Peyer's patch (tissue), 4 donors: ENCODE measurements at places on chromosomes 12 and 14.

DNA sequence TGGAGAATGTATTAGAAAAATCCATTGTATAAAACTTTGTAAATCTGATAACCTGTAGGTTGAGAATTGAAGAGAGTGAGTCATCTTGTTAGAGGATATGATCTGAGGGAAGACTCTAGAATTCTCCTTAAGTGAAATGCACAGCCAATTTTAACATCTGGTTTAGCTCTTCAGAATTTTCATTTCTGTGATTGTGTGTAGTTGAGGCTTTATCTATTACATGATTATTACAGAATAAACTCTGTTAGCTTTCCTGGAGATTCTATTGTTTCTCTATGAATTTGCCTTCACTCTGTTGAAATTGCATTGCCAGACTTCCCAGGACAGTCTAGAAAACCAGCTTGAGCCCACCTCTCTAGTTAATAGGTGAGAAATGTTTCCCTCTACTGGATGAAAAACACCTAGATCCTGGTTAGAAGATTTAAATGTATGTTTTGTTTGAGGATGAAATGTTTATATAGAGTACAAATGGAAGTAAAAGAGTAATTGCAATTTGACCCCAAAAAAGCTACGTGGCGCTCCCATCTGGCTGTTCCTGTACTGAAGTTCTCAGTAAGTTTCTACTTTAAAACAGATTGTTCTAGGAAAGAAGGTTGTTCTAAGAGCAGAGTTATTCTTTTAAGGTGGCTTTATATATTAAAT is 2.9 kb downstream of the NUDT4 start:
- no peaks in the 10 kb centered on the region for H3K36me3 ChIP-seq
- peak overlapping the region; percentile 4 for H3K4me3 ChIP-seq
- no peaks in the 10 kb centered on the region for H3K27me3 ChIP-seq
- H3K27ac ChIP-seq: peak overlapping the region; percentile 94
- no peak for DNase-seq
- H3K4me1 ChIP-seq: no peaks in the 10 kb centered on the region

GRCh38 chr14:103142026-103142425 is 18.8 kb downstream of the TNFAIP2 start:
- H3K36me3 ChIP-seq: no peaks in the 10 kb centered on the region
- no peaks in the 10 kb centered on the region for H3K4me1 ChIP-seq
- H3K27me3 ChIP-seq: peaks cover 7% of the 10 kb centered on the region
- DNase-seq: no peak

- H3K4me1 ChIP-seq: peaks cover 24% of the 10 kb centered on the region
- no peak for DNase-seq
- peak overlapping the region; percentile 92 for H3K27ac ChIP-seq
- no peaks in the 10 kb centered on the region for H3K27me3 ChIP-seq
- peak overlapping the region; percentile 45 for H3K4me3 ChIP-seq
Measured at GRCh38 chr14:58638231-58639197, 752 bp downstream of the DACT1 start.

- no peak for DNase-seq
- no peaks in the 10 kb centered on the region for H3K27me3 ChIP-seq
- H3K36me3 ChIP-seq: no peaks in the 10 kb centered on the region
- no peaks in the 10 kb centered on the region for H3K4me1 ChIP-seq
Measured at GRCh38 chr14:82230748-82231147, 697.1 kb upstream of the SEL1L start.

- H3K4me3 ChIP-seq: no peak overlapping the region
- no peaks in the 10 kb centered on the region for H3K27me3 ChIP-seq
- H3K27ac ChIP-seq: no peak overlapping the region
- peaks cover 44% of the 10 kb centered on the region for H3K36me3 ChIP-seq
- H3K4me1 ChIP-seq: no peaks in the 10 kb centered on the region
- DNase-seq: no peak
Measured at GRCh38 chr12:123163227-123163626, 12.3 kb upstream of the PITPNM2 start.

GRCh38 chr14:100565650-100566049 is 21.6 kb downstream of the BEGAIN start:
- H3K4me1 ChIP-seq: peaks cover 24% of the 10 kb centered on the region
- no peak overlapping the region for H3K4me3 ChIP-seq
- DNase-seq: no peak

DNA sequence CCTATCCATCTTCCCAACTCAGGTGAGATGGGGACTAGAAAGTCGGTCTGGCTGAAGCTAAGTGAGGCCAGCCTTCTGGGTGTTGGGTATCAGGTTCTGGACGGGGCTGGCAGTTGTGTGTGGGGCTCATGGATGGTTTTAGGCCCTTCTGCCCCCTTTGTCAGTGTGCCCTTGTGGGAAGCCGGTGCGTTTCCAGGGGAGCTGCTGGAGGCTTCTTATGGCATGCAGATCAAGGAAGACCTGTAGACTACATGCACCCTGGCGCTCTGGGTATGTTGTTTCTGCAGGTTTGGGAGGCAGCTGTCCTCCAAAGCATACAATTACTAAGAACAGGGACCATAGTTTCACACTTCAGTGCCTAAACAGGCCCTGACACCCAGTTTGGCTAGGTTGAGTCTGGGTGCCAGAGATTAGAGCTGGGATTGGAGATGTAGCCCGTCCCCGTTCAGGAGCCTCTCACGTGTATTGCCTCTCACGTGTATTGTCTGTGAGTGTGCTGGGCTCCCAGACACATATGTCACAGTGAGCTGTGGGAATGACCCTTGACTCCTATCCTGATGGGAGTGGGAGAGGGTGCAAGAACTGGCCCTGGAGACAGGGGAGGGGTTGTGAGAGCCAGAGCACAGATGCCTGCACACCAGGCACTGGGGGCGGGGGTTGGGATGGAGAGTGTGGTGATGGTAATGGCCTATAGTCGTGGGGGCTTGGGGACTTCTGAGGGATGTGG is 84.4 kb downstream of the SLC25A47 start:
- DNase-seq: peak; percentile 54
- no peaks in the 10 kb centered on the region for H3K4me1 ChIP-seq
- H3K36me3 ChIP-seq: no peaks in the 10 kb centered on the region
- H3K4me3 ChIP-seq: no peak overlapping the region
- peak overlapping the region; percentile 71 for H3K27ac ChIP-seq
- H3K27me3 ChIP-seq: no peaks in the 10 kb centered on the region

DNA sequence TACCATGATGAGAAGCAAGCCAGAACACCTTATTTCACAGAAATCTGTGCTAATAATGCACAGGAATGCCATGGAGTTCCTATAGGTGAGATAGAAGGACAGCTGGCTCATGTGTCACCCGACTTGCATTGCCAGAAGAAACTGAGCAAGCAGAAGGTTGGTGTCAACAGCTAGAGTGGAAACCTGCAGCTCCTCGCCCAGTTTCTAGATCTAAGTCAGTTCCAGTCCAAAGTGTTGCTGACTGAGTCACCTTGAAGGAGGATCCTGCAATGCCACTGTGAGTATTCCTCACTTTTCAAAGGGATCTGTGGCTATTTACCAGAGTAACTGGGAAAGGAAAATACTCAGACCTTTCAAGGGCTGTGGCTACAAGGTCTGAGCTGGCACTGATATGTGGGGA is 17.1 kb downstream of the CDKL1 start:
- no peak overlapping the region for H3K27ac ChIP-seq
- no peaks in the 10 kb centered on the region for H3K4me1 ChIP-seq
- DNase-seq: no peak
- H3K36me3 ChIP-seq: no peaks in the 10 kb centered on the region

GRCh38 chr14:70907996-70908934 is 1.0 kb downstream of the PCNX1 start:
- H3K36me3 ChIP-seq: no peaks in the 10 kb centered on the region
- H3K27me3 ChIP-seq: no peaks in the 10 kb centered on the region
- peak; percentile 83 for DNase-seq
- peak overlapping the region; percentile 86 for H3K27ac ChIP-seq
- H3K4me3 ChIP-seq: peak overlapping the region; percentile 72

DNA sequence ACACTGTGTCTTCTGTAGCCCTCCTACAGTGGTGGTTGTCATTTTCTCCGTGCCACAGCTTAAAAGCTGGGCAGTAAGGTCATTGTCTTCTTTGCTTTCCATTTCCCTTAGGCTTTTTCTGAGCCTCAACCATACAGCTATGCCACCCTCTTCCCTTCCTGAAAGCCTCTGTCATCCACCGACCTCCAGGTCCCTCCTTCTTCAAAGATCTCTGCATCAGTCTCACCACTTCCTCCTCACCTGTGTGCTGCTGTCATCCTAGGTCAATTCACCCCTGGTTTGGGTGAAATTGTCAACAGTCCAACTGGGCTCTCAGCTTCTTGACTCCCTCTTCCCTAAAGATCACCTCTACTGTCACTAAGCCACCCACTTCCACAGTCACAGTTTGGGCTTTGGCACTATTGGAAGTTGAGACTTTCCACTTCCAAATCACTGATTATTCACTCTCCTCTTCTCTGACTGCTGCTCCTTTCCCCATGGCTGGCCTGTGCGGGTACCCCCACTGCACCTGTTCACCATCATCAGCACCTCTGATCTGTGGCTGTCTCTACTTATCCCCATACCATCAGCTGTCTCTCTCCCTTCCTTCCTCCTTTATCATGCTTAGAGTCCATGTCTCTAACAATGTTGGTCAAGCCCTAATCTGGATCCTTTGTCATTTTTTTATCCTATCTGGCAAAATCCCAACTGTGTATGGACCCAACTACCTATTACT is 15.5 kb upstream of the TSPAN9 start:
- no peaks in the 10 kb centered on the region for H3K27me3 ChIP-seq
- no peaks in the 10 kb centered on the region for H3K4me1 ChIP-seq
- H3K36me3 ChIP-seq: no peaks in the 10 kb centered on the region
- DNase-seq: no peak

DNA sequence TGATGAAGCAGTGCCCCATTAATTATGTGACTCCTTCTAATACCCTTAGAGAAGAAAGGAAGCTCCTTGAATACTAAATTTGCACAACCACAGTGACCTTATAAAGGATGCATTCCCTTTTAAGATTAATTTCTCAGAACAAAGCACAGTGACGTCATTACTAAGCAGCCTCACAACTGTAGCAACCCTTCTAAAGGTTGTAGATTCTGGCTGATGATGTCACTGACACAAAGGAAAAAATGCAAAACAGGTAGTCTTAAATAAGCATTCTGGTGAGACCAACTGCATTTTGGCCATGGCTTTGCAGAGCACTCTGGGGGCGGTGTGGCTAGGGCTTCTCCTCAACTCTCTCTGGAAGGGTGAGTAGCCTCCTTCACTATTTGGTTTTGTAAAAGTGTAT is 38.4 kb upstream of the OR4E1 start:
- no peak for DNase-seq
- H3K4me3 ChIP-seq: no peak overlapping the region
- no peaks in the 10 kb centered on the region for H3K36me3 ChIP-seq
- H3K4me1 ChIP-seq: no peaks in the 10 kb centered on the region

DNA sequence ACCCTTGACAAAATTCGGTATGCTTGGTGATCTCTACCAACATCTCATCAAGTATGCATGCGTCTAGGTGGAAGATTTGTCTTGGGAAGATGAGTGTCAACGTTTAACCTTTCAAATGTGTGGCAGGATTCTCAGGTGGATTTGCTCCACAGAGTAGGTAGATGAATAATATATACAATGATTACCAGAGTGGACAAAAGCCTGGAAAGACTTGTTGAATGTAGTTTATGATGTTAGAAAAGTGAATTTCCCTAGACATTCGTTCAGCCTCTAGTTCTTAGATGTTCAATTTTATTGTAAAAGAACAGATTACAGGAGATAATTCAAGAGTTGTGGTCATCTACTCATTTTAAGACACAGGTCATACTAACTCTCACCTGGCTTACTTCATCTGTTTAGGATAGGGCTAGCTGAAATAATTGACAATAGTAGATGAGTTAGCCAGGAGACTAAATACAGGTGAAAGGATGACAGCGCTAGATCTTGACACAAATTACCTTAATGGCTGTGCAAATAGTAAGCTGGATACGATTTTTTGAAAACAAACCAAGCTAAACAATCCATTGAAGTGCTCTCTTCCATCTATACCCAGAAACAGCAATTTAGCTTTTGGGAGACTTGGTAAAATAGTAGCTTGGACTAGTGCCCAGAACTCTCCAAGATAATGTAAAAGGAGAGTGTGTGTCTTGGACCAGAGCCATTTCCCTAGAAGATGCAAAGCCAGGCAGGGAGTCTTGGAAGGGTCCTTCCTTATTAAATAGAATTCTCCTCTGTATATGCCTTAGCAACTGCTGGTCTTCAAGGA is 168.0 kb downstream of the DACT1 start:
- no peaks in the 10 kb centered on the region for H3K4me1 ChIP-seq
- no peaks in the 10 kb centered on the region for H3K36me3 ChIP-seq
- no peaks in the 10 kb centered on the region for H3K27me3 ChIP-seq
- no peak overlapping the region for H3K4me3 ChIP-seq

DNA sequence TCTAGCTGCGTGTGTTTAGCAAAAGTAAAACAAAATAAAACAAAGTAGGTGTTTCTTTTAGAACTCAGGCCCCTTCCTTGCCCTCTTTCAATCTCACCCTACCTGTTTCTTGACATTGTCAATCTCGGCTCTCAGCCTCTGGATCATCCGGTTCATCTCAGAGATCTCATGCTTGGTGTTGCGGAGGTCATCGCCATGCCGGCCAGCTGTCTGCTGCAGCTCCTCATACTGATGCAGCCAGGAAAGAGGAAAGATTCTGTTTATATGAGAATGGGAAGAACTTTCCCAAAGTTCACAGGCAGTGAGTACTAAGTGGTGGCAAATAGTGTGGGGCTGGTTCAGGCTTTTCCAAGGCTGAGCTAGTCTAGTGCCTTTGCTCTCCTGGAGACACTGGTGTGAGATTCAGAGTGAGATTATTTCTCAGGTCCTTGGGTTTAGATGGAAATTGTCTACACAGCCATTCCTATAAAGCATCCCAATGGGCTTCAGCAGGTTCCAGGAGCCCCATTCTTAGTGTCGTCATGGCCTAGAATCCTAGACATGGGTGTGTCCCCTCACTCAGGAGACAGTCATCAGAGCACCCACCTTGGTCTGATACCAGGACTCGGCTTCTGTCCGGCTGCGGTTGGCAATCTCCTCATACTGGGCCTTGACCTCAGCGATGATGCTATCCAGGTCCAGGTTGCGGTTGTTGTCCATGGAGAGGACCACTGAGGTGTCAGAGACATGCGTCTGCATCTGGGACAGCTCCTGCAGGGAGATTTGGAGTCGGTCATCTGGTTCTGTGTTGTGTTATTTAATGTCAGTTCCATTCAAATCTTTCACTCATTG is 3.0 kb downstream of the KRT5 start:
- H3K27ac ChIP-seq: no peak overlapping the region
- no peaks in the 10 kb centered on the region for H3K4me1 ChIP-seq
- DNase-seq: peak; percentile 10
- no peaks in the 10 kb centered on the region for H3K27me3 ChIP-seq
- no peaks in the 10 kb centered on the region for H3K36me3 ChIP-seq
- no peak overlapping the region for H3K4me3 ChIP-seq

DNA sequence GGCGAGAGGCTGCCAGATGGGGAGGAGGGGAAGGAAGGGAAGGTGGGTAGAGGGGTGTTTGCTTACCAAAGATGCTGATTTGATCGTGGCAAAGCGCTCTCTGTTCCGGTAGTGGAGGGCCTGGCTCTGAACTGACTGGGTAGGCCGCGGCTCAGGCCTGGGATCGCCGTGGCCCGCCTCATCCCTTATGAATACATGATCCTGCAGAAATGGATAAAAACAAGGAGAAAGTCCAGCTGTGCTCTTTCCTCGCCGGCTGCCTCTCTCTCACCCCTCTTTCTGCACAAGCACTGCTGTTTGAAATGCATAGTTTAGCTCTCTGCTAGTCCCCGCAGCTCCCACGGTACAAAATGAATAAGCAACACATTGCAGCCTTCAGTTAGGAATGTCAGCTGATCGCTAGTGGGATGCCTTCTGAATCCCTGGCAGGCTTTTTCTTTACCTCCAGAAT is 53.8 kb downstream of the PEBP1 start:
- no peaks in the 10 kb centered on the region for H3K4me1 ChIP-seq
- H3K27ac ChIP-seq: no peak overlapping the region
- no peak for DNase-seq
- H3K4me3 ChIP-seq: no peak overlapping the region
- H3K27me3 ChIP-seq: no peaks in the 10 kb centered on the region
- H3K36me3 ChIP-seq: peaks cover 22% of the 10 kb centered on the region
